ENCODE measurements at places on chromosomes 4 and X.

- DNase-seq: no peak
These were observed 5.0 kb downstream of the RPL36A start for GRCh38 chrX:101395789-101396188.

DNA sequence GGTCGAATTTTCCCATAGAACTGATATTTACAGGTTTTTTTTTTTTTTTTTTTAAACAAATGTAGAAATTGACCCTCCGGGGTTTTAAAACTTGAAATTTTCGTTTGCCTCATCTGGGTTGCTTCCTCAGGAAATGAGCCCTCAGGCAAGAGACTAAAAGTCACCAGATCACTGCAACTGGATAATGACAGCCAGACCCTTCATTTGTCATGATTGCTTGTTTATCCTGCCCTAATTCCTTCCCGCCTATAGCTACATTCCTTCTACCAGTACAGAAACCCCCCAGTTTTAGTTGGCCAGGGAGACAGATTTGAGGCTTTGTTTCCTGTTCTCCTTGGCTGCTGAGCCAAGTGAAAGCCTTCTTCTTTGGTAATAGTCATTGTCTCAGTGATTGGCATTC is 44.0 kb upstream of the IGFBP7 start:
- DNase-seq: no peak

DNA sequence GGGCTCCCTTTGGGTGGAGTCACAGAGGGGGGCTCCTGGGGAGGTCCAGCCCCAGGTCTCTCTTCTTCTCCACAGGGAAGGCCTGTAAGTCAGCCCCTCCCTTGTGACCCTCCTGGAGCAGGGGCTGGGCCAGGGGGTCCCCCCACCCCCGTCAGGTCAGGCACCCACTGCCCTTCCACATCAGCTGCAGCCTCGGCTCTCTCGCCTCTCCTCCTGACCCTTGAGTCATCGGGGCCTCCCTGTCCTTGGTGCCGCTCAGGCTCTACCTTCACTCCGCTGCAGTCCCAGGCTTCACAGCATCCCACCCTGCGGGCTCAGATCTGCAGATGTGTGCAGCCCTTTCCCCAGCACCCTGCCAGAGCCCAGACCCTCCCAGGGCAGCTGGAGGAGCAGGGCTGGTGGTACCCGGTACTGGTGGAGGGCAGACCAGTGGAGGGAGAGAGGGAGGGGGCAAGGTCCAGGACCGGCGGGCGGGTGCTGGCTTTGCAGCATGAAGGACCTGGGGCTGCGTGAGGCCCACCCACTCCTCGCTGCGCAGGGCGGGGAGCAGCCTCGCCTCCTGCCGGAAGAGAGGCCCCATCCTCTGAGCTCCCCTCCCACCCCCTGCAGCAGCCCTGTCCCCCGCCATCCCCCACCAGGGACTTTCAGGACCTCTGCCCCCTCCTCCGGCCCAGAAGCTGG is 117.1 kb downstream of the FAM53A start:
- no peak for DNase-seq

GRCh38 chrX:41352329-41352838 is 18.4 kb downstream of the DDX3X start:
- no peak for DNase-seq

- DNase-seq: no peak
These were observed 73.9 kb downstream of the IRF2 start for GRCh38 chr4:184400375-184400870.

DNA sequence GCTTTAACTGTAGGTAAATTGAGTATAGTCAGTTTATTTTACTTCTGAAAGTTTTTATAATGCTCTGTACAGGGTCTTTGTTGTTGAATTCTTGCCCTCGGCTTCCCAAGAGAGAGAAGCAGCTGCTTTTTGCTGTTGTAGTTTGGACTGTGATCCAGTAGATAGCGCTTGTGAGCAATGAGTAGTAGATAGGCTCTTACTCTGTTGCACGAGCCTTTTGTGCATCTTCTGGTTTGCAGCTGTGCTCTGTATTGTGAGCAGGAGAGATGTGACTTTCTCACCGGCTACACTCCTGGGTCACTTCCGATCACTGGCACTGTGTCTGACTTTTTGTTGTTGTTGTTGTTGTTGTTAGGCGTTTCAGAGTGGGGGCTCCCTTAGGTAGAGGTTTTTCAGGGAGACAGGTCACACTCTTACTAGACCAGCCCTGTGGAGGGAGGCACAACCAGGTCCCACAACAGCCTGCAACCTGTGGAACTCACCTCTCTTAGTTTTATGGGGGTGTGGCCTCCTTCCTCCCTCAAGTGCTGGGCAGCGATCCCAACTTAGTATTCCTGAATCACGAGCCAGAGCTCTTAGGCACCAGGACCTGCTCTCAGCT is 822.1 kb upstream of the GALNTL6 start:
- no peak for DNase-seq

GRCh38 chrX:11409957-11410356 is 116.7 kb downstream of the AMELX start:
- DNase-seq: no peak

DNA sequence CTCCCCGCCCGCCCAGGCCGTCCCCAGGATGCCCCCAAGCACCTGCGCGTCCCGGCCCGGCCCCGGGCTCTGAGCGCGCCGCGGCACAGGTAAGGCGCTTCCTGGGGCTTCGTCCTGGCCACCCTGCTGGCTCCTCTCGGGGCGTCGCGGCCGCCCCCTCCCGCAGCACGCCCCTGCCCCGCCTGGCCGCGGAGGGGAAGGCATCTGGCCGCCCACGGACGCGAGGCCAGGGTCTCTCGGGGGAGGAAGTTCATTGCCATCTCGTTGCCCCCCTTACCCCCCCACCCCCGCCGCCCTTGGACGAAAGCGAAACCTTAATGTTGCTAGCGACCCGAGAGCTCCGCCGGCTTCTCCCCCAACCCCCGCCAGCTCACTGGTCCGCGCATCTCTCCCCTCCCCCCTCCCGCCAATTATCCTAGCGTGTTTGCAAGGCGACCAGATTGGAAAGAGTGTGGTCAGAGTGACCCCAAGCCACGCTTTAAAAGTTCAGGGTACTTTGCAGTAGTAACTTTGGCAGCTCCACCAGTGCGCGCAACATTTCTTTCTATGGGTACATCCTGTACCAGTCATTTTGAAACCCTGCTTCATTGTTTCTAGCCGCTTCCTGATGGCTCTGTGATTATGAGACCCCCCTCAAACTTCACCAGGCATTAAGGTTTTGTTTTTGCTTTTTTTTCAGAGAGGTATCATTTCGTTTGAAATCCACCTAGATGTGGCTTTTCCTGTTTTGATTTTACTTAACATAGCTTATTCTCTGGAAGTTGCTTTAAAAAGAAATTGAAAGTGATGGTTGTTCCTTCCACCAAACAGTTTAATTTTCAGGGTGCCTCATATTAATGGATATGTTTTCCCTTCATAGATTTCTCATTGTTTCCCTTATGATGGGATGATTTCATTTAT is 626 bp downstream of the TBC1D1 start:
- peak; percentile 45 for DNase-seq

DNA sequence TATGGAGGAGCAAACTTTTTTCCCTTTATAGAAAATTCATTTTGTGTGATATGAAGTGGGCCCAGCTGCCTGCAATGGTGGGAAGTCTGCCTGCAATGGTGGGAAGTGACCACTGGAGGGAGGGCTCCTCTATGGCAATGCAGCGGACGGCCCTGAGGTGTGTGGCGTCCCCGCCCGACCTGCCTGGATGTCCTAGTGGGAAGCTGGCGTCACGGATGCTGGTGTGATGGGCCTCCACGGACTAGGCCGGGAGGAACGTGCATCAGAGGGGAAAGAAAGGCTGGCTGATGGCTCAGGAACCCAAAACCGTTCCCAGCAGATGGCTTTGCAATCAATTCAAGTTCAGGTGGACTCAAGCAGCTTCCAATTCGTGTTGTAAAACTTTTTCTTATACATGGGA is 177.9 kb downstream of the AFAP1 start:
- DNase-seq: peak; percentile 47

DNA sequence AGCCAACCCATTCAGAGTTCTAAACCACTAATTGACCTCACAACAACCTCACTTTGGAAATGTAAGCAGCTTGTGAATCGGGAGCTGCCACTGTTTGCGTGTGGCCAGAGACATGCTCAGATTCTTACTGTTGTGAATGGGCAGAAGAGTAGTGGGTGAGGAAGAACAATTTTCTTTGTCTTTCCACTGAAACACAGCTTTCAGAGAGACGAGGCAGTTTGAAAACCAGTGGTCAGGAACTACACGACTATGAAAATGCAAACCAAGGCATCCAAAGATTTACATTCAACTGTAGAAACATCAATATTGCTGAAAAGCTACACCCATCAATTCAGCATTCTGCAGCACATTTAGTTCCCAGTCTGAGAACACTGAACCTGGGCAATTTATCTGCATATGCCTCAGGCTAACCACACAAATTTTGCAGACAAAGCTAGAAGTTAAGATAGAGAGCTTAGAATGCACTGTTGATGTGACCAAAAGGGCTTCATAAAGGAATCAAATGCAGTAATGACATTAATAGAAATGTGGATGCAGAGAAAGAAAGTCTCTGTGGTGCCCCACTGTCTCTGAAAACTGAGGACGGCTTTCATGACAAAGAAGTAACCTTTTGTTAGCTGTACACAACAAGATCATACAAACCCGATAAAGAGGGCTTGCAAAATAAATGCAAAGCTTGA is 134.3 kb downstream of the APBB2 start:
- no peak for DNase-seq

- no peak for DNase-seq
These were observed 481.0 kb downstream of the SPRY1 start for GRCh38 chr4:123877551-123877950.

DNA sequence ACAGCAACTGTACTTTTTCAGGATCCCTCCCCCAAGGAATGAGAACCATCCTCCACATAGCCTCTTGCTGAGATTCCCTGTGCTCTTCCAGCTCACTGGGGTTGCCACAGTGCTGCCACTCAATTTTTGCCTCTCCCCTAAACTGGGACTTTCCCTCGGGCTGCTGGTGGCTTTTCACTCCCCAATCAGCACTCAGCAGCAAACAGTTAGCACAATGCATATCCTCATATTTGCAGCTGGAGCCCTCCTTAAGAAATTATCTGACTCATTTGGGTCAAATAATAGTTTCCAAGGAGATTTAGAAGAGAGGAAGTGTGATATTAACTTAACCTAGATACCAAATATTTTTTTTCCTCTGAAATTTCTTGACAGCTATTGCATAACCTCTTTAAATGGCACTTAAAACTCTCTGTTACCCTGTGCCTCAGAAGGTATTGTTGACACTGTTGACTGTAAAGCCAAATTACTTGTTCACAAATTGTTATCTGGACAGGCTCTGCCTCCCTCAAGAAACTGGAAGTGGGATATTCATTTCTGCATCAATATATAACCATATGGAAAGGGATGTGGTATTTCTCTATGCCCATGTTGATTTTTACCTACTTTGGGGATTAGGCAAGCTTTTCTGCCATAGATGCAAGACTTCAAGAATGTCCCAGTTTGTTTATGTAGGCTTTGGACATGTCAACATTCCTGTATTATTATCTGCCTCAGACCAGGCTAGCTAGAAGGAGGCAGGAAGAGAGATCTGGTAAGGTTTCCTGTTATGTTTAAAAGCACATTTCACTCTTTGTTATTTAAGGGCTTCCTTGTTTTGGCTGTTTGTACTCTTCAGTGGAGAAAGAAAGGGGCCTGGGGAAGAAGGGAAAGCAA is 58.0 kb downstream of the SEPTIN11 start:
- DNase-seq: peak; percentile 21

All from stimulated activated CD4-positive, alpha-beta T cell treated with anti-CD3 and anti-CD28 coated beads, Interleukin-12 subunit alpha, Interleukin-12 subunit beta, amount 100 ng/mL, for 4 hours (primary cell).